ENCODE measurements at places on chromosomes 2 and 18.
A peak's percentile ranks its signal among the peaks of the same experiment; 100 is the strongest.

DNA sequence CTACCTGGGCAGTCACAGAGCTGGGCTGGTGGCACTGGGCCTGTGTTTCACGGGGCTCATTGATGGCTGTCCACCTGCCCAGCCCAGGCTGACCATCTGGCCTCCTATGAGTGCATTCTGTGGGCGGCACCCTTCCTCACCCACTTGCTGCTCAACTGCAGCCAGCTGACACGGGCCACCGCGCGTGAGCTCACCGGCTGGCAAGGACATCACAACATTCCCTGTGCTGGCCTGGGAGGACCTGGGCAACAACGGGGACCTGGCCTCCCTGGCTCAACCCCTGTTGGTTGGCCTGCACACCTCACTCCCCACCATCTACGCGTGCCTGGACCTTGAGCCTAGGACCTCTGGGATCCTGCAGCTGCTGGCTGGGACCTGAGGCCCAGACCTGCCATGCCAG lies 98.2 kb upstream of the DTNA start:
- no peak for DNase-seq

DNA sequence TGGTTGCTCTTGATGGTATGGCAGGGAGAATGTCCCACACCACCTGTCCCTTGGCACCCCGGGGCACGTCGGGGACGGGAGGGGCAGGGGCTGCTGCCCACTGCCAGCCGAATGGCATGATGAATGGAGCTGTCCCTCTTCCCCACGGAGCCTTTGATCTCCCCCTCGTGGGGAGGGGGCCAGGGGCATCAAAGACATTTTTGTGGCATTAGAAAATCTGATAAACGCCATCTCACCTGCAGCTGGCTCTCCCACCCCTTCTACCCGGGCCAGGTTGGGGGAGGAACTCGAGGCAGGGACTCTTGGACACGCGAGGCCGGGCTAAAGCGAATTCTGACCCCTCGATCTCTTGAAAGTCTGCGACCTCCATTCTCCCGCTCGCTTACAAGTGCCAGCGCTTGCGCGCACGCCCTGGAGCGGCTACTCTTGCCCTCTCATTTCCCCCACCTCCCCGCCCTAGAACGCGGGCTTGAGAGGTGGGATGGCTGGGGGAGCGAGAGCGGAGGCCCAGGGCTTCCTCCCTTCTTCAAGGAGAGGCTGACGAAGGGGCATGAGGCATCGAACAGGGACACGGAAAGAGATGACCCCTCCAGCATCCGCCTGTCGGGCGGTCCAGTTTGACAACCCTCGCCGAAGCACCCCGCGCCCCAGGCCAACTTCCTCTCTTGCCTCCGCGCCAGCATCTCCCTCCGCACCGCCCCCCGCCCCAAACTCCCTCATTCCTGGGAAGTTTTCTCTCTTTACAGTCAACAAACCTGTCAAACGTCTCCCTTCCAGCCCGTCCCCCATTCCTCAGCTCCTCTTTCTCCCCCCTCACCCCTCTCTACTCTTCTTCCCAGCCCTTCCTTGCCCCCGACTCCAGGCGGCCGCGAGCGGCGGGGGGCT lies 692 bp upstream of the WNT6 start:
- DNase-seq, result no peak

- DNase-seq, result no peak
Measured at GRCh38 chr18:48979944-48980890, 29.5 kb upstream of the SMAD7 start.

DNA sequence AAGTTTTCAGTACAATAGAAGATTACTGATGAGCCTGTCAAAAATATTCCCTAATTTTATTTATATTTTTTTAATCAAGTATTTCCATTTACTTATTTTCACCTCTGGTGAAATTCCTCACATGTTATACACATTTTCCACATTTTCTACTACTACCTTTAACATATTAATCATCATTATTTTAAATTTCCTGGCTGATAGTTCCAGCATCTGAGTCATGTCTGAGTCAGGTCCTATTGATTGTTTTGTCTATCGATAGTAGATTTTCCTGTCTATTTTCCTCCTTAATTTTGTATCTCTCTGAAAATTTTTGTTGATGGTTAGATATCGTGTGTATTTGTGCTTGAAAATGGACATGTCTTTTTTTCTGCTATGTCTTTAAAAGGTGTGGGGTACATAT lies 211.8 kb upstream of the DSEL start:
- peak; percentile 53 for DNase-seq

DNA sequence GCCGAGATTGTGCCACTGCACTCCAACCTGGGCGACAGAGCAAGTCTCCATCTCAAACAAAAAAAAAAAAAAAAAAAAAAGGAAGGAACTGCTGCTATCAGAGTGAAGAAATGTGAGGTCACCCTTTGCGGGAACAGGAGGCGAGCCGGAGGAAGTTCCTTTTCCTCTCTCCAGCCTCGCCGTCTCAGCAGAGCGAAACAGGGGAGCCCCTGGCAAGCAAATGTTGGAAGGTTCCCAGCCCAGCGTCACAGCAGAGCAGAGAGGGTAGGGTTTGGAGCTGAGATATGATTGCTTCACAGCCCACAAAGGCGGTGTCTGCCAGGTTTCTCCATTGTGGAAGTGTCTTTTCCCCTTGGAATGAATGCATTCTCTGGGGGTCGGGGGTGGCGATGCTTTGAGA lies 28.5 kb downstream of the SLC20A1 start:
- DNase-seq, result no peak

GRCh38 chr2:83162421-83162820 lies 1296.7 kb downstream of the SUCLG1 start:
- DNase-seq, result peak; percentile 13

- no peak for DNase-seq
Measured at GRCh38 chr2:692767-693166, 15.6 kb upstream of the TMEM18 start.

GRCh38 chr2:150478200-150478974 lies 9.1 kb downstream of the RND3 start:
- peak; percentile 43 for DNase-seq

GRCh38 chr2:63104482-63104881 lies 53.9 kb downstream of the OTX1 start:
- DNase-seq, result no peak

DNA sequence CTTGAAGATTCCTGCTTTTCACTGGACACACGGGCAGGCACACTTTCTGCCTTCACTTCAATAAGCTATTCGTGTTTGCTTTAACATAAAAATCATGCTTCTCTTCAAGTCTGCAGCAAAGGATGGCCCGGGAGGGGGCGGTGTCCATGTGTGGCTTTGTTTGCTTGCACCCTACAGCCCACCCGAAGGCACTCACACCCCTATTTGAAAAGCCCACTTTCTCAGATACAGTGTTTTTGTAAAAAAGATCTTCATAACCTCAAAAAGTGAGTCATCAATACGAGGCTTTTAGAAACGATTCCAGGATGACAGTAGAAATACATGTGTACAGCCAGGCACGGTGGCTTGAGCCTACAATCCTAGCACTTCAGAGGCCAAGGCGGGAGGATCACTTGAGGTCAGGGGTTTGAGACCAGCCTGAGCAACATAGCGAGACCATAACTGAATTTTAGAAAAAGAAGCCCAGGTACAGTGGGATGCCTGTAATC lies 36.5 kb upstream of the HPCAL1 start:
- DNase-seq, result no peak

GRCh38 chr2:203532957-203533658 lies 2.0 kb downstream of the RAPH1 start:
- peak; percentile 23 for DNase-seq

GRCh38 chr18:9559253-9559652 lies 55.1 kb downstream of the PPP4R1 start:
- peak; percentile 82 for DNase-seq

- DNase-seq, result peak; percentile 78
Measured at GRCh38 chr2:118249531-118249930, 161.3 kb downstream of the INSIG2 start.

DNA sequence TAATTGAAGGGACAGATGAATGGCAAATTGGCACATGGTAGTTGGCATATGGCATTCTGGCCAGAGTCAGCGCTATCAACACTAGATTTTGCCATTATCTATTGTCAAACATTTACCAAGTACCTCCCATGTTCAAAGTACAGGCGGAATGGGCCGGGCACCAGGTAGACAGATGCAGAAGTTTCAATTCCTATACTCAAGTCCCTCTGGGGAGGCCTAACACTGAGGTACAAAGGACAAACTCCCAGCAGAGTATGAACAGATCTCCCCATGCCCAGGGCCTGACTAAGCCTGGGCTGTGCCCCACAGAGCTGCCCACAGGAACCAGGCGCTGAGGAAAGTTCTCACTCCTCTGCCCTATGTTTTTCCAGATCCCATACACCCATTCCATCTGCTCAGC lies 257.5 kb upstream of the KLHL29 start:
- no peak for DNase-seq

DNA sequence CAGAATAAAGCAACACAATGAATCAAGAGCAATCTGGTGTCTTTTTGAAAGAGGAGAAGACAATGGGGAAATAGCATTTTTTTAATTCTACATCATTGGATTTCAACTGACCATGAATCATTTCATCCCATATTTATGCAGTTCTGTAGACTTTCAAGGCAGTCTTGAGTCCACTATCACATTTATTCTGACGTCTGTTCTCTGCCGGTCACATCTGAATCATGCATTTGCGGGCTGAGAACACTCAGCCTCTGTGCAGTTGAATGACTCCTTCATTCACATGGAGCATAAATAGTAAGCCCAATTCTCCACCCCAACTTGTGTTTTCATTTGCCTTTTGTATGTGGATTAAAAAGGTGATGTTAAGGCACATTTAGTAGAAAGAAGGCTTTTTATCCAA lies 128.2 kb downstream of the AKAIN1 start:
- DNase-seq, result no peak

GRCh38 chr2:30398084-30398873 lies 48.8 kb upstream of the LCLAT1 start:
- peak; percentile 83 for DNase-seq

DNA sequence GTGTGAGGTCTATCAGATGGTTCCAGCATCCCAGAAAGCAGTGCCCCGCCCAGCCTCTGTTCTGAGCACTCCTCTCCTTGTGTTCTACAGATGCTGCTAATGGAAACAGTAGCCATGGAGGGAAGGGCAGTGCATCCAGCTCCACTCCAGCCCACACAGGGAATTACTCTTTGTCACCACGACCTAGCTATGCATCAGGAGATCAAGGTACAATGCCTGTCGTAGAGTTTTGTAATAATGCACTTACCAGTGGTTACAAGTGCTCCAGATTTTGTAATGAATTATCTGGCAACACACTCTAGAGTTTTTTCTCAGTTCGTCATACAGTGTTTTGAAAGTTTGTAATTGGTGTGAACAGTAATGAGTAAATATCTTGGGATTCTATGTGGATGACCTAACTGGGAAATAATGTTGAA lies 161.1 kb downstream of the ESCO1 start:
- peak; percentile 99 for DNase-seq
